ENCODE measurements at places on chromosomes 3 and 15.
A peak's percentile ranks its signal among the peaks of the same experiment; 100 is the strongest.

DNA sequence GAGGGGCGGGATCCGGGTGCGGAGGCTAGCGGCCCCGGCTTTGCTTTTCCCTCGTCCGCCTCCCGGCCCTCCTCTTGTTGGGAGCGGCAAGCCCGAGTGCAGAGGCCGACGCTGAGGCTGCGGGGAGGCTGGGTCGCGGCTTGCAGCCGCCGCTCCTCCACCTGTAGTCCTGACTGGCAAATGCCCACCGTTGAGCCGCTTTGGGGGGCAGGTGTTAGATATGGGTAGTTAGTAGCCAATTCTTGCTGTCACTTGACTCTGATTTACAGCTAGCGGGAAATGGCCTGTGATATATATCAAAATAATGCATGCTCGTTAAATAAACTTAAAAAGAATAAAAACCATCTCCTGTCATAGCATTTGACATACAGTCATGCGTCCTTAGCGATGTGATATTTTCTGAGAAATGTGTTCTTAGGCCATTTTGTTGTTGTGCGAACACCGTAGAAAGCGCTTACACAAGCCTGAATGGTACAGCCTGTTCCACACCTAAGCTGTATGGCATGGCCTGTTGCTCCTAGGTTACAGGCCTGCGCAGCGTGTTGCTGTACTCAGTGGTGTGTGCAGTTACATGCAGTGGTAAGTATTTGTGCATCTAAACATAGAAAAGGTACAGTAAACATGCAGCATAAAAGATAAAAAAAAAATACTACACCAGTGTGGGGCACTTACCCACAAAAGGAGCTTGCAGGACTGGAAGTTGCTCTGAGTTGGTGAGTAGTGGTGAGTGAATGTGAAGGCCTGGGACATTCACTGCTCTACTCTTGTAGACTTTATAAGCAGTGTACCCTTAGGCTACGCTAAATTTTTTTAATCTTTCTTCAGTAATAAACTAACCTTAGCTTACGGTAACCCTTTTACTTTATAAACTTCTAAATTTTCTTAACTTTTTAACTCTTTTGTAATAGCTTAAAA is 873 bp downstream of the CAPN7 start:
- peak; percentile 22 for DNase-seq

GRCh38 chr3:189404797-189405484 is 226.2 kb upstream of the TP63 start:
- no peak for DNase-seq

GRCh38 chr15:73344056-73344455 is 24.7 kb downstream of the HCN4 start:
- no peak for DNase-seq

GRCh38 chr3:25291481-25291905 is 136.6 kb upstream of the RARB start:
- no peak for DNase-seq

DNA sequence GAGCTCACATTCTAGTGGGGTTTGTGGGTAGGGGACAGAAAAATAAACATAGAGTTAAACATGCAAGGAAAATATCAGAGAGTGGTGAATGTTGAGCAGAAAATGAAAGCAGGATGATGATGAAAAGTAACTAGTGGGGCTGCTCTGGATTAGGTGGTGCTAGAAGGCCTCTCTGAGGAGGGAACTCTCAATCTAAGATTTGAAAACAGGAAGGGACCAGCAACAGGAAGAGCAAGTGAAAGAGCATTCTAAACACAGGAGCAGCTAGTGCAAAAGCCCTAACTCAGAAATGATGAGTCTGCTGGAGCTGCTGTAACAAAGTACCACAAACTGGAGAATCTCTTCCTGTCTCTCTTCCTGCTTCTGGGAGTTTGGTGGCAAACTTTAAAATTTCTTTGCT is 468.6 kb upstream of the AGTR1 start:
- DNase-seq, result no peak

DNA sequence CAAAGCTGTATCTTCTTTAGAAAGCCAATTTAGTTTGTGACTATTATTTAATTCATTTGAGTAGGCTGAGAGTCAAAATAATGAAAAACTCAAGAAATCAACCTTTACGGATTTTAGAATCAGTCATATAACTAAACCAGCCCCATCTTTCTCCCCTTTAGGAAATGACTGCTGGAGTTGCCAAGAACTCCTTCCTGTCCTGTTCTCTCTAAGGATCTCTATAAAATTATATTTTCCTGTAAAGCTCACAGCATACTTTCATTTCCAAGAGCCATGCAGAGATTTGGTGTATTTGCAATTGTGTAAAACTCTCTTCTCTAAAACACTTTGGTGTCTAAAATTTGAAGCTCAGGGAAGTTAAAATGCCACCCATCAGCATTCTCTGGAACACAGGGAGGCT is 323.4 kb upstream of the GBE1 start:
- no peak for DNase-seq

DNA sequence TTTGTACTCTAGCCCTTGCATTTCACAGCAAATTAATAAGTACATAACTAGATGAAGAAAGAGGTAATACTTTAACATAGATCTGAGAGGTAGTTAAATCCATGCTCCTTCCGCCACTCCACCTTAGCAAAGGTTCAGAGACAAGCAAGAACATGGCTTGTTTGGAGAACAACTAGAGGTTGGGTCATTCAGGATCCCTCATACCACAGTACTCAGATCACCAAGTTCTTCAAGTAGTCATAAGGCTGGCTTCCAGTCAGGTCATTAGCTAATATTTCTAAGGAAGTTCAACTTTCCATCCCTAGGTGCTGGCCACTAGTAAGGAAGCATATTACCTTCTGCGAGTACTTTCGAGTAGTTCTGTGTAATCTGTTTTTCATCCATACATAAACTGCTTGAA is 44.1 kb downstream of the CD200R1 start:
- DNase-seq, result no peak

- DNase-seq, result no peak
Observed at GRCh38 chr3:151169262-151169947, 33.6 kb downstream of the GPR171 start.

GRCh38 chr3:178058629-178059028 is 477.6 kb upstream of the KCNMB2 start:
- no peak for DNase-seq

All from muscle of arm (tissue), 14 donors.